Mesothelial cell of epicardium (in vitro differentiated cells): ENCODE measurements at places on chromosomes 1 and 21. TPM values are rescaled to one million over a fixed set of nuclear protein-coding genes. Genes with fewer than 3 reads are reported as not detected.

DNA sequence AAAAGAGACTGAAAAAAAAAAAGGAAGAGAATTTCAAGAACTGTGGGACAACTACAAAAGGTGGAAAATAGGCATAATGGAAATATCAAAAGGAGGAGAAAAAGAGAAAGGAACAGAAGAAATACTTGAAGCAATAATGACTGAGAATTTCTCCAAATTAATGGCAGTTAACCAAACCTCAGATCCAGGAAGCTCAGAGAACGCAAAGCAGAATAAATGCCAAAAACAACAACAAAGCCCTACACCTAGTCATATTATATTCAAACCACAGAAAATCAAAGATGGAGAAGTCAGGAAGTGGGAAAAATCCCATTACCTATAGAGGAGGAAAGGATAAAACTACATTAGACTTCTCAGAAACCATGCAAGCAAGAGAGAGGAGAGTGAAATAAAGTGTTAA, 20.7 kb upstream of the AHCYL1 start:
- DNase-seq = no peak

- no peak for DNase-seq
Observed at GRCh38 chr1:8214501-8215173, 103.3 kb upstream of the SLC45A1 start.

- DNase-seq = no peak
Observed at GRCh38 chr1:26284597-26285347, 4.9 kb downstream of the SH3BGRL3 start.

RBP7 gene
- total RNA-seq = 1.3 to 2.3 TPM (median 2.2 TPM) in 3 replicates

GJB3 gene
- total RNA-seq = 0.14 TPM in 1 of 3 replicates, not detected in the others

ITLN2 gene
- total RNA-seq = 0.41 to 0.80 TPM (median 0.72 TPM) in 3 replicates

ARTN gene
- 1.2 to 2.0 TPM (median 1.6 TPM) in 3 replicates for total RNA-seq
